ENCODE measurements at places on chromosomes 13 and 19.

- peak; percentile 25 for DNase-seq
These were observed 51.2 kb downstream of the NLRP12 start for GRCh38 chr19:53772943-53773342.

GRCh38 chr19:35395382-35396199 is 24.7 kb downstream of the GPR42 start:
- no peak for DNase-seq

DNA sequence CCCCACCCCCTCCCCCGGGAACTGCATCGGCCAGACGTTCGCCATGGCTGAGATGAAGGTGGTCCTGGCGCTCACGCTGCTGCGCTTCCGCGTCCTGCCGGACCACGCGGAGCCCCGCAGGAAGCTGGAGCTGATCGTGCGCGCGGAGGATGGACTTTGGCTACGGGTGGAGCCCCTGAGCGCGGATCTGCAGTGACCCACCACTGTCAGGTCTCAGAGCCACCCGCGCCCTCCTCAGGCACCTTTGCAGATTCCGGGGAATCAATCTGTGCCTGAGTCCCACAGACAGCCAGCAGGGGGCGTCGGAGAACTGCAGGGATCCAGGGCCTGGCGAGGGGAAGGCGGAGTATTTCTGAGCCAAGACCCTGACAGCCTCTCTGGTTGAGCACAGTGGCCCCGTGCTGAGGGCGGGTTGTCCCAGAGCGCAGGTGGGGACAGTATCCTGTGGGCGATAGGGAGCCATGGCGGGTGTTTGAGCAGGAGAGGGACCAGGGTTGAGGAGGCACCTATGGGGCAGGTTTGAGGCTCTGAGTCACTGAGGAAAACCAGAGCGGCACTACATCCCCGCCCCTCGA is 30.4 kb upstream of the CYP4F8 start:
- peak; percentile 85 for DNase-seq

GRCh38 chr19:38395381-38396114 is 7.1 kb downstream of the SPRED3 start:
- peak; percentile 53 for DNase-seq

GRCh38 chr13:52906122-52906903 is 57.9 kb upstream of the PCDH8 start:
- no peak for DNase-seq

DNA sequence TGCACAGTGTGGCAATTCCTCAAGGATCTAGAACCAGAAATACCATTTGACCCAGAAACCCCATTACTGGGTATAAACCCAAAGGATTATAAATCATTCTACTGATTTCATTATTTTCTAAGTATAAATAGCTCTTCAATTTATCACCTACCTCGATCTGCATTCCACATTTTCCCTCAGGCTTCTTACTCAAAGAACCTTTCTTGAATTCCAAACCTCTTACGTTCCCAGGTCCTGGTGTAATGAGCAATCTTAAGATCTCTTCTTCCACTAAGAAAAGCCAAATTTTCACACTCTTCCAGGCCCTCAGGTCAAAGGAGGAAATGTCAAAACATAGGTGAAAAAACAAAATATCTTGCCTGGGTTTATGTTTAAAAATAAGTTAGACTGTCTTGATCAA is 237.3 kb upstream of the GPC6 start:
- DNase-seq: no peak

- no peak for DNase-seq
These were observed 121.8 kb downstream of the AKAP11 start for GRCh38 chr13:42393573-42394360.

DNA sequence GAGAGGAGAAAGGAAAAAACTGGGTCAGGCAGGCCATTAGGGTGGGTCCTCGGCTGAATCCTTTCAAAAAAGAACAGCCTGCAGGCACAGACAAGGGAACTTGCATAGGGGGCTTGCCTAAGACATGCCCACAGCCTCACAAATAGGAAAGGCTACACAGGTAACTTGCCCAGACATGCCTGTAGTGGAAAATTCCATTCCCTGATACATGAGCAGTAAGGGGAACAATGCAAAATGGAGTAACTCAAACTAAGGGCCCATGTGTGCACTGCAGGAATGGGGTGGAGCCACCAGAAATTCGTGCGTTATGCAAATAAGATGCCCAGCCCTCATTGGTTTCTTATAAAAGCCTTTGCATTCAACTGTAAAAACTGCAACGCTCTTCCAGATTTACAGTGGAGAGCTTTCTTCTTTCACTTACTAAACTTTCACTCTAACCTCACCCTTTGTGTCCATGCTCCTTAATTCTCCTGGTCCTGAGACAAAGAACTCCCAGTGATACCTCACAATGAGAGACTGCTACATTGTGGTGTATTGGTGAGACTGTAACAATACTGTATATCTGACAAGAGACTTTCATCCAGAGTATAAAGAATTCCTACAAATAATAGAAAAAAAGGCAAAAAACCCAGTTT is 59.5 kb upstream of the SLITRK1 start:
- no peak for DNase-seq

DNA sequence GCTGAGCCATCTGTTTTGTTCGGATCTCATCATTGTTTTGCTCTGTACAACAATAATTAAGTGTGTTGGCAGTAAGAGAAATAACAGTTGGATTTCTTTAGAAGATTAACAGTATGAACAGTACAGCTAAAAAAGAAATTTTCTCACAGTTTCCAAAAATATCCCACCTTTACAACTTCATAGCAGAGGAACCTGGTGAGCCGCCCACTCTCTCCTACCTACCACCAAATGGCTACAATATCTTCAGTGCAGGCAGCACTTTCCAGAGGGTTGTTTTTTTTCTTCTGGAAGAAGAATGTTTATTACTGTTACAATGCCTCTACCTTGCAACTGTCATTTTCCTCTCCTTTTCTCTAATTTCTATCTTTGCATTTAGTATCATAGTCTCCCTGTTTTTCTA is 1577.5 kb upstream of the PRR20A start:
- no peak for DNase-seq

DNA sequence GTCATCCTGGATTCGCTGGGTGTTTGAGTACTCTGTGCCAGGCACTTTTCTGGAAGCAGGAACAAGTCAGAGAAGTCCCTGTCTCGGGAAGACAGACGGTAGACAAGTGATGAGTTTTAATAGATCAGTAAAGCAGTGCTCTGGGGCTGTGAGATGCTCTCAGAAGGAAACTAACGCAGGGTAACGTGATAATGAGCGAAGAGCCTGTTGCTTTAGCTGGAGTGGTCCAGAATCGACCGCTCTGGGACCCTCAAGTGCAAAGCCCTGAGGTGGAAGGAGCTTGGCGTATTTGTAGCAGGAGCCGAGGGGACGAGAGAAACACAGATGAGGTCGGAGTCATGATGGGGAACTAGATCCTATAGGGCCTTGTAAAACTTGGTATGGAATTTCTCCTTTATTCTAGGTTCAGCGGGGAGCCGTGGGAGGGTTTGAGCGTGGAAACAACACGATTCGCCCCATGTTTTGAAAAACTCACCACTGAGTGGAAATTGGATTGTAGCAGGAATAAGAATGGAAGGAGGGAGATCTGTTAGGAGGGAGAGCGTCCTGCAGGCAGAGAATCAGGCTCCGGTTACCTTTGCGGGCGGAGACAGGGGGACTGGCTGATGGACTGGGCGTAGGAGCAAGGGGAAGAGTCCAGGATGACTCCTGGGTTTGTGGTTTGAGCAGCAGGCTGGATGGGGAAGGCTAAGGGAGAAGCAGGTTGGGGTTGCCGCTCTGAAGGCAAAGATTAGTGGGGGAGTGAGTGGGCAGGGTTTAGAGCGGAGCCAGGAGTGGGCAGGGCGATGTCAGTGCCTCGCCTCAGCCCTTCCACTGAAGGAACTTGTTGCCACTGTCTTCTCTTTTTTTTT is 763 bp downstream of the POLD1 start:
- DNase-seq: no peak

DNA sequence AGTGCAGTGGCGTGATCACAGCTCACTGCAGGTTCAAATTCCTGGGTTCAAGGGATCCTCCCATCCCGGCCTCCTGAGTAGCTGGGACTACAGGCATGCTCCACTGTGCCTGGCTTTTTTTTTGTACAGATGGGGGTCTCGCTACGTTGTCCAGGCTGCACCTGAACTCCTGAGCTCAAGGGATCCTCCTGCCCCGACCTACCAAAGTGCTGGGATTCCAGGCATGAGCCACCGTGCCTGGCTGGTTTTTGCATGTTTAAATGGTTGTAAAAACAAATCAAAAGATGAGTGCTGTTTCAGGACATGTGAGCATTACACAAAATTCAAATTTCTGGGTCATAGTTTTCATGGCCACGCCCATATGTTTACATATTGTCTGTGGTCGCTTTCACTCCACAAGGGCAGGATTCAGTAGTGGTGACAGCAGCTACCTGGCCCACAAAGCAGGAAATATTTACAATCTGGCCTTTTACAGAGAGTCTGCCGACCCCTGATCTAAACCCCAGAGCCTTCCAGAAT is 5.3 kb downstream of the MATK start:
- no peak for DNase-seq

DNA sequence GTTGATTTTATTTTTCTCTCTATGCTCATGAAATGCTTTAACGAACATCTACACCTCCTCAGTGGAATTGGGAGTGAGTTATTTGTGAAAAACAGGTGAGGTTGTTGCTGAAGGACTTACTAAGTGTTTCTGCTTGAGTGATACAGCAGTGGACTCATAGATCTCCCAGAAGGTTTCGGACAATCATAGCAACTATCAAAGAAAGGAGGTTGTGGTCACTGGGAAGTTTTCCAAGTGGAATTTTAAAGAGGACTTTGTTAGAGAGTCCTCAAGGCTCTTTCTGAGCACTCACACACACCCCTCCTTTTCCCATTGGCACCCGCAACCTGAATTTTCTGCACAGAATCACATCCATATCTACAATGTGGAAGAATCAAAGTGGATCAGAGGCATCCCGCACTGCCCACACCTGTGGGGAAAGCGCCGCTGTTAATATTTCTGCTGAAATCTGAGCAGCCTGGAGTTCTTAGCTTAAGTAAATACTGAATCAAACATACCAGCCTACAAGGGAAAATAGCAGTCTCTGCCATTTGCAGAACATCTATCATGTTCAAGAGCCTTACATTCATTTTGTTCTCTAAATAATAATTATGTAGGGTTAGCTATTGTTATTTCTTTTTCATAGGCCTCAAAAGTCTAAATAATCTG is 719.4 kb downstream of the DIAPH3 start:
- no peak for DNase-seq

- peak; percentile 81 for DNase-seq
These were observed 3.7 kb upstream of the FCER2 start for GRCh38 chr19:7705387-7706187.

GRCh38 chr13:25847635-25848626 is 203.9 kb downstream of the SHISA2 start:
- no peak for DNase-seq

DNA sequence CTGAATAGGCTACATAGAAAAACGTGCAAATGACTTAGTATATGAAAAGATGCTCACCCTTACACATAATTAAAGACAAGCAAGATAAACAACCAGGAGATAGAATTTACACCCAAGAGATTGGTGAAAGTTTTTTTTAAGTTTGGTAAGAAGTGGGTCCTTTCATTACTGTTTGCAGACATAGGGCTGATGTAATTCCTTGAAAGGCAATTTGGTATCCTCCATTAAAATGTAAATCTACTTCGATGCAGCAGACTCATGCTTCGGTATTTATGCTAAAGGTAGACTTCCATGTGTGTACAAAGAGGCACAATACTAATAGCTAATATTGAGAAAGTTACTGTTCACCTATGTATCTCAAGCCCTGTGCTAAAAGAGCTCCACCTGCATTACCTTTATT is 33.5 kb downstream of the CNMD start:
- no peak for DNase-seq

DNA sequence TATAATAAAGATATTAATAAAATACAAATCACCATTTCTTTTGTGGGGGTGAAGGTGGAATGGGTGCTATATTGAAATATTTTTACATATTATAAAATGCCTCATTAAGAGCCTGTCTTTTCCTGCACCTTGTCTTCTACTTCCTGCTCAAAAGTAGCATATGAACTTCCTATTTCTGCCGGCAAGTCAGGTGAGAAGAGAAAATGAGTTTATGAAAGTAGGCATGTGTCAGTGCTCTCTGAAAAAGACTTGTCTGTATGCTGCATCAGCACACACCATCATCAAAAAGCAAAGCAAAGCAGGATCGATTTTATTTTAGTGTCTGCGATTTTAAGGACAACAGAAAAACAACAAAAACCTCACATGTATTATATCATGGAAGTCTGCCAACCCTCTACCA is 114.2 kb downstream of the RAP2A start:
- no peak for DNase-seq

DNA sequence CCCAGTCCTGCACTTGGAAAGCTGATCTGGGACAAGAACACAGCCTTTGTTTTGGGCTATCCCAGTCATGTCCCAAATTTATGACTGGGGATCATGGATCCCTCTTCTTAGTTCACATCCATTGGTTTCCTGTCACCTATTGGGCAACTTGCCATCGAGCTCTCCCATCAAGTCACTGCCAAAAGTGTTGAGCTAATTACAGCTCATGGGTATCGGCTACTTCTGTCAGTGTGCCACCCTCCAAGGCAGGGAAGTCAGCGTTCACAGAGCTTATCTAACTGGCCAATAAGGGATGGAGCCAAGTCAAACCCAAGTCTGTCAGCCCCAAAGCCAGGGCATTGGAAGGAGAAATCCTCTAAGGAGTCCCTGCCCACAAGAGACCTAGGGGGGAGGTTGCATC is 53.2 kb upstream of the KATNAL1 start:
- DNase-seq: no peak
